ENCODE measurements at places on chromosomes 5 and 9. TPM values are rescaled to one million over a fixed set of nuclear protein-coding genes. Genes with fewer than 3 reads are reported as not detected.

- H3K36me3 ChIP-seq: no peaks in the 10 kb centered on the region
- no peaks in the 10 kb centered on the region for H3K27me3 ChIP-seq
- no peak for DNase-seq
- H3K4me3 ChIP-seq: no peak overlapping the region
- no peak overlapping the region for H3K27ac ChIP-seq
- no peaks in the 10 kb centered on the region for H3K4me1 ChIP-seq
These were observed 53.6 kb upstream of the FST start for GRCh38 chr5:53426878-53427277.

LRRC70 gene
- total RNA-seq: 1.1 TPM

CHMP5 gene
- total RNA-seq: 67.4 TPM

CDKN2B-AS1 gene
- 1.6 TPM for total RNA-seq
